ENCODE measurements at places on chromosomes 13 and 19.

- DNase-seq: peak; percentile 38
These were observed 13.8 kb downstream of the ATP12A start for GRCh38 chr13:24693862-24694471.

GRCh38 chr13:48586591-48587103, 53.8 kb upstream of the RCBTB2 start:
- DNase-seq: no peak

DNA sequence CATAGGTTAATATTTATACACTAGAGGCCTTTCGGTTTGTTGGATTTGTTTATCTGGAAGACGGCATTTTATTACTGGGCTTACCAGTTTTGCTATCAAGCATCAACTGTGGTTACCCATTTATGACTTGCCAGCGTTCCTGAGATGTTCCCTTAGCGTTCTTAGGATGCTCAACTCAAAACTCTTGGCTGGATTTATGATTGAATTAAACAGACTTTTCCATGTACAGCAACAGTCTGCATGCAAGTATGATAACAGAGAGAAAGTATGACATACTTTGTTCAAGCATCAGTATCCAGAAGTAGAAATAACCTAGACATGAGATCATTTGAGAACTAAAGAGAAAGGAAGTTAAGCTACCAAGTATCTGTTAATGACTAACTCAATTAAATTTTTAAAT, 29.9 kb upstream of the RNF113B start:
- no peak for DNase-seq

GRCh38 chr13:20373861-20374260, 141.7 kb upstream of the GJB6 start:
- no peak for DNase-seq

GRCh38 chr19:17996826-17997316, 11.1 kb upstream of the ARRDC2 start:
- DNase-seq: peak; percentile 66

GRCh38 chr19:47765523-47766358, 12.8 kb upstream of the SELENOW start:
- DNase-seq: peak; percentile 39

- DNase-seq: no peak
These were observed 1794.2 kb downstream of the SLITRK5 start for GRCh38 chr13:89465366-89465765.

- DNase-seq: no peak
These were observed 52.8 kb downstream of the COL4A2 start for GRCh38 chr13:110359840-110360301.
